ENCODE measurements at places on chromosomes 11 and 22. TPM values are rescaled to one million over a fixed set of nuclear protein-coding genes. Genes with fewer than 3 reads are reported as not detected.

NAALAD2 gene
- 7.2 TPM for total RNA-seq

KCNQ1OT1 gene
- total RNA-seq, result 14.3 TPM

CAVIN3 gene
- 5.9 TPM for total RNA-seq

DNA sequence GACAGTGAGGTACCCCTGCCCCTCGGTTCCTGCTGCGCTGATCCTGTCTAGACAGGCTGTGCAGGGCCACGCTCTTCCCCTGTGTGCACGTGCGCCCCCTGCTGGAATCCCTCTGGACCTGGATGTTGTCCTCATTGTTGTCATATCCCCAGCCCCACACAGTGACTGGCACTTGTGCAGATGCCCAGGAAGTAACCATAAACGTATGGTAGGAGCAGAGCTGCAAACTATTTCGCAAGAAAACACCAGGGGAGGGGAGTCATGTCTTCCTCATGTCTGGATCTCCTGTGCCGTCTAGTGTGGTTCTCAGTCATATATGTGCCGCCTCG is 114.7 kb downstream of the CRYBB2 start:
- no peaks in the 10 kb centered on the region for H3K4me1 ChIP-seq
- no peaks in the 10 kb centered on the region for H3K36me3 ChIP-seq
- H3K4me3 ChIP-seq, result no peak overlapping the region
- H3K27ac ChIP-seq, result no peak overlapping the region

DNA sequence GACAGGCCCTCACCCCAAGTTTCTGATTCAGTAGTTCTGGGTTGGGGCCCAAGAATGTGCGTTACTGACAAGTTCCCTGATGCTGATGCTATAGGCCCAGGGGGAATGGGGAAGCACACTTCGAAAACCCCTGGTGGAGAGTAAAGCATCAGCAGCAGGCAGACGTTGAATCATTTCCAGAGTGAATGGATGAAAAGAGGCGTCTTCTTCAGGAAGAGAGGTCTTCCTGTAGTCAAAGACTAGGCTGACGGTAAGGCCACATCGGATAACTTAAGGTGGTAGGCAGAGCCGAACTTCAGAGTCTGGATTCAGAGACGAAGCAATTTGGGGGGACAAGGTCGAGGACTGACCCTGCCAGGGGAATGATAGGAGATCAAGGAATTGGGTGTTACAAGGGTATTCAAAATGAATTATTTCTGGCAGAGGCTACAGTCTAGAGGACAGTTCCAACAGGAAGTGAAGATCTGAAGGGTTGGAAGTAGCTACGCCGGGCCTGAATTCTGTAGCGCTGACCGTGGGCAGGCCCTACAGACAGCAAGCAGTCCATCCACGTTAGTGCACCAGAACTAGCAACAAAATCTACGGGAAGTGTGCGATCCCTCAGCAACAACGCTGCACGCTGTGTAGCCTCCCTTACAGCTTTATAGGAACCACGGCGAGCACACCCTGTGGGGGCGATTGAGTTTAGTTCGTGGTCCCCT is 862 bp upstream of the CENATAC start:
- H3K27me3 ChIP-seq, result peaks cover 4% of the 10 kb centered on the region
- peak overlapping the region; percentile 85 for H3K27ac ChIP-seq
- H3K36me3 ChIP-seq, result peaks cover 5% of the 10 kb centered on the region
- DNase-seq, result no peak
- peak overlapping the region; percentile 98 for H3K4me3 ChIP-seq

GRCh38 chr11:128416976-128417375 is 170.4 kb downstream of the ETS1 start:
- no peaks in the 10 kb centered on the region for H3K36me3 ChIP-seq
- no peaks in the 10 kb centered on the region for H3K27me3 ChIP-seq
- H3K27ac ChIP-seq, result no peak overlapping the region

DNA sequence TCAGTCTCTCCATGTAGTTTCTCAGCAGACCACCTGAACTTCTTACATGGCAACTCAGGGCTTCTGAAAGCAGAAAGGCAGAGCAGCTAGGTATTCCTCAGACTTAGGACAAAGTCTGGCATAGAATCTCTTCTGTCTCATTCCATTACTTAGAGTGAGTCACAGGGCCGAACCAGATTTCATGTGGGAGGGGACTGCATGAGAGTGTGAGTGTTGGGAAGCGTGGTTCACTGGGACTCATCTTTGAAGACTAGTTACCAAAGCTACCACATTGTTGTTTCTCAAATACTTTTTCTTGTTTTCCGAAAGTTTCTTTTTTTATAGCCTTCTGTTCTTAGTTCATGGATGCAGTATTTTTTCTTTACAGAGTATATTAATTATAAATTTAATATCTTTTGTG is 36.1 kb upstream of the SCN3B start:
- no peak for DNase-seq
- no peaks in the 10 kb centered on the region for H3K36me3 ChIP-seq
- H3K4me1 ChIP-seq, result no peaks in the 10 kb centered on the region
- H3K27ac ChIP-seq, result no peak overlapping the region
- H3K4me3 ChIP-seq, result no peak overlapping the region

DNA sequence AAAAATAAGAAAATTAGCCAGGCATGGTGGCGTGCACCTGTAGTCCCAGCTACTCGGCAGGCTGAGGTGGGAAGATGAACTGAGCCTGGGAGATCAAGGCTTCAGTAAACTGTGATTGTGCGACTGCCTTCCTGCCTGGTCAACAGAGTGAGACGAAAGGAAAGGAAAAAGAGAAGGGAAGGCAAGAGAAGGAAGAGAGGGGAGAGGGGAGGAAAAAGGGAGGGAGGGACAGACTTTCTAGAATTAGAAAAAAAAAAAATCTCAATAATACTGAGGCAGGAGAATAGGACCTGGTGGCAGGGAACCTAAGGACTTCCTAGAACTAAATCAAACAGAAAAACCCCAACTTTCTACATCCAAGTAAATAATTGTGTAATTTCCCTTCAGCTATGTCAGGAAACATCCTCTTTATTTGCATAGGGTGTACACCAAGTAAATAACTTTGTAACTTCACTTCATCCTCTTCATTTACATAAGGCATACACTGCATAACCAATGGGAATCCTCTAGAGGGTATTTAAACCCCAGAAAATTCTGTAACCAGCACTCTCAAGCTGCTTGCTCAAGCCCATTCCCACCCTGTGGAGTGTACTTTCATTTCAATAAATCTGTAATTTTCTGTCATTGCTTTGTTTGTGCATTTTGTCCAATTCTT is 8.7 kb downstream of the SBF2 start:
- H3K4me1 ChIP-seq, result peaks cover 4% of the 10 kb centered on the region
- H3K36me3 ChIP-seq, result no peaks in the 10 kb centered on the region
- no peak for DNase-seq
